ENCODE measurements at places on chromosomes 16 and 17.

GRCh38 chr17:58329035-58329809 lies 627 bp upstream of the TSPOAP1 start:
- DNase-seq, result no peak

DNA sequence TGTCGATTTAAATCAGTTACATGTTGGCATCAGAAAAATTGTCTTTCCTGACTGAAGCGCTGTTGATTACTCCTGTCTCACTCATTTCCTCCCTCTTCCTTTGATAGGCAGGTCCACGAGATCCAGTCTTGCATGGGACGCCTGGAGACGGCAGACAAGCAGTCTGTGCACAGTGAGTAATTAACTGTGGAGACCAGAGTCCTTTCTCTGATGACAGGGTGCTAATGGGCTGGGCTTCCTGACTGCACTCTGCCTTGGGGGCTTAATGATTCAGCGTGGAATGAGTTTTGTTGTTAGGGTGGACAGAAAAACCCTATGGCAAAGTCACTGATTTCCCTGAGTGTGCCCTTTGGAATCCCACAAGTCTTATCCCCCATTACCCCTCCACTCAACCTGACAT lies 6.5 kb downstream of the GOSR2 start:
- no peak for DNase-seq

DNA sequence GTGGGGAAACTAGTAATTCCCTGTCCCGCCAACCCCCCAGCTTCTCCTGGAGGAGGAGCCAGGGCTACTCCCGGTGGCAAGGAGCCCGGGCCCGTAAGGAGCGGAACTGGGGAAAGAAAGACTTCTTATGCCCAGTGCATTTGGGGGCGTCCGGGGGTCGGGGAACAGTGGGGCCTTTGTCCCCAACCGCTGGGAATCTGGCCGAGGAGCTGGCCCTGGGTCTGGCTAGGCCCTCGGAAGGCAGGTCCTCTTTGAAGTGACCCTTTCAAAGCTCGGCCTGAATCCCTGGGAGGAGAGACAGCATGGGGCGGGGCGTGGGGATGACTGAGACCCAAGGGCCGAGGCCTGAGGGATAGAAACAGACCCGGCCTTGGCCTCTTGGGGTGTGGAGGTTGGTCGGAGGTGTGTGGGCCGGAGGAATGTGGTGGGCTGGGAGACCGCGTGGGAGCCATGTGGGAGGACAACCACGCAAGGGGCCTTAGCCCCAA lies 6.0 kb downstream of the ARHGAP23 start:
- no peak for DNase-seq

DNA sequence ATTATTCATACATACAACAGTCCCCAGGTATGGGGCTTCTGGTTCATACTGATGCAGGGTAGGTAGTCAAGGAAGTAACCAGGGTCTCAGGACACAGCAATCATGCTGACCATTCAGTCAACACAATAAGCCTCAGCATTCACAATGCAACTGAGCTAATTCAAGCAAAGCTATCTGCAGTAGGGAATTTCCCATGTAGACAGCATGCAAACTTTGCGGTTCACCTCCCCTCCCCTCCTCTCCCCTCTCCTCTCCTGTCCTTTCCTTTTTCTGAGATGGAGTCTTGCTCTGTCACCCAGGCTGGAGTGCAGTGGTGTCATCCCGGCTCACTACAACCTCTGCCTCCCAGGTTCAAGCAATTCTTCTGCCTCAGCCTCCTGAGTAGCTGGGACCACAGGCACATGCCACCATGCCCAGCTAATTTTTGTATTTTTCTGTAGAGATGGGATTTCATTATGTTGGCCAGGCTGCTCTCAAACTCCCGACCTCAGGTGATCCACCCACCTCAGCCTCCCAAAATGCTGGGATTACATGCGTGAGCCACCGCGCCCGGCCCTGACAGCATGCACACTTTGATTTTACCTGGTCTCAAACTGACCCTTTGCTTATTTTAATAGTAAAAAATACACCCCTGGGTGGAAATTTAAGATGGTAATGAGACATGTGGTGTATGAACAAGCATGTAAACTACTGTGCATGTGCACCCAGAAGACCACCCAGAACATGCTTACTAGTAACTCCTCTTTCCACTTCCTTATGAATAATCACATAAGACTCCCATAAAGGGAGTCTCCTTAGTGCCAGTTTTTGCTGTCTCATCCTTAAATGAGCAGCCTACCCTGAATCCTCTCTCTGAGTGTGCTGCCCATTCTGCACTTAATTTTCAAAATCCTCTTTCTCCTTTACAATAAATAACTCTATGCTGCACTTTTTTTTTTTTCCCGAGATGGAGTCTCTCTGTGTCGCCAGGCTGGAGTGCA lies 9.3 kb upstream of the RNF135 start:
- no peak for DNase-seq

DNA sequence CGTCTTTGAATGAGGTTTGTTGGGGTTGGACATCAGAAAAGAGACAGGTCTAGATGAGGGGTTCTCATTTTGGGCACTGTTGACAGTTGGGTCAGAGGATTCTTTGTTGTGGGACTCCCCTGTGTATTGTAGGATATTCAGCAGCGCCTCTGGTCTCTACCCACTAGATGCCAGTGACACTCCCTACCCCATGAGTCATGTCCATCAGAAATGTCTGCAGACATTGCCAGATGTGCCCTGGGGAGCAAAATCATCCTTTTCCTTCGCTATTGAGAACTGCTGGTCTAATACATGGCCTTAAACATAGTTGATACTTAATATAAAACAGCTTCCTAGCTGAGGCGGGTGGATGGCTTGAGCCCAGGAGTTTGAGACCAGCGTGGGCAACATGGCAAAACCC lies 3.1 kb downstream of the ABAT start:
- DNase-seq, result peak; percentile 48

DNA sequence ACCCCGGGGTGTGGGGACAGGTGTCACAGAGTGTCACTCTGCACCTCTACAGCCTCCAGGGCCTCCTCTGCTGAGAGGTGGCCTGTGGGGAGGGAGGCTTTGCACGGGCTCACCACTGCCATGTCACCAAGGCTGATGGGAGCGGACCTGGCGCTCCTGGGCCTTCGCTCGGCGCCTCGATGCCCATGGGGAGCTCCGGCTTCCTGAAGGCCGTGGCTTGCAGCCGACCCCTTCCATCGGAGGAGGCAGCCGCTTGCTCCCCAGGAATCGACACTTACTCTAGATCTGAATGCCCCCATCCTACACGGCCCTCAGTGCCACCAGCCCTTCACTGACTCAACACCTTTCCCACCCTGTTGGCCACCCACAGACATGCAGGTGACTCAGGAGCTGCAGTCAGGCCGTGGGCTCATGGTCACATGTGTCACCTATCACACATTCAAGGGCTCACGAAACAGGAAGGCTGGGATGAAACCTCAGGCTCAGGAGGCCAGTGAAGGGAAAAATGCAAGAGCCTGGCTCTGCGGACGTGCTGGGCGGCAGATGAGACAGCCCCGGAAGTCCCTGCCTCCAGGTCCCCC lies 11.9 kb downstream of the LGALS3BP start:
- no peak for DNase-seq

DNA sequence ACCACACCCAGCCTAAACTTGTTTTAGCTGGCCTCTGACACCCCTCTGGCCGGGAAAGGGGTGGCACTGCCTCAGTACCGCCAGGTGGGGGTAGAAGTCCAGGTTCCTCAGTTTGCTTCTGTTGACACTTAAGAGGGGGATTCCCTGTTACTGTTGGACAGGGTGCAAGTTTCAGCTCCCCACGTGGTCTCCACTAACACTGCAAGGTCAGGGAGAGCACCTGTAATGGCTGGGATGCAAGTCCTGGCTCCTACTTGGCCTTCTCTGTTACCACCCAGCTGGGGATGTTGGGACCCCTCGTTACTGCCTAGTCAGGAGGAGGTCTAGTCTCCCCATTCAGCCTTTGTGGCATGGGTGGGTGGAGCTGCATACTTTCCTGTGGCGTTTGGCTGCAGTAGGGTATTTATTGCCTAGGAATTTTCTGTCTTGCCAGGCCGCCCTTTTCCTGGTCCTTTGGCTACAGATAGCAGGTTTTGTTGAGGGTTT lies 10.6 kb upstream of the MFAP4 start:
- DNase-seq, result no peak

GRCh38 chr17:57987581-57988300 lies at the start of gene VEZF1:
Gene VEZF1, minus strand, starts transcription at chr17:57988254. Its CDS starts 143 bp downstream, at chr17:57988111.
- peak; percentile 70 for DNase-seq

DNA sequence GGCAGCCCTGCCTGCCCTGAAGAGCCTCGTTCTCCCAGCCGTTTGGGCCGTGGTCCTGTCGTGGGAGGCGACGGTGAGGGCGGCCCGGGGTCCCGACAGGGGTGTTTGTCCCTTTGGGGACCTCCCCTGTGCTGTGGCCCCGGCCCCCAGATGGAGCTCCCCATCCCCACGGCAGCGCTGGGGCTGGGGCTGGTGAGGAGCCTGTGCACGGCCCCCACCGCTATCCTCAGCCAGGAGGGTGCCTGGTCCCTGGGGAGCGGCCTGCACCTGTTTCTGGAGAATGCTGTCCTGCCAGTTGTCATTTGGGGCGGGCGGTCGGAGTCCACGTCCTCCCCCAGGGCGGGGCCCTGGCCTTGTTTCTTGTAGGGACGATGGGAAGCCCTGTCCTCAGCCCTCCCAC lies 6.6 kb downstream of the CAPN15 start:
- peak; percentile 46 for DNase-seq
